Left ventricle myocardium inferior (tissue), 1 donor: ENCODE measurements at places on chromosomes 12 and 14. TPM values are rescaled to one million over a fixed set of nuclear protein-coding genes. Genes with fewer than 3 reads are reported as not detected.

The ENDOU gene
- 0.49 TPM for total RNA-seq

The ERBB3 gene
- 2.3 TPM for total RNA-seq

The REC8 gene
- 1.6 TPM for total RNA-seq

The CHGA gene
- total RNA-seq = not detected

The LPAR5 gene
- total RNA-seq = 7.0 TPM

The ADCY4 gene
- total RNA-seq = 26.6 TPM

The CHD8 gene
- total RNA-seq = 27.9 TPM

The ATP2A2 gene
- 1,955 TPM for total RNA-seq

The PRB2 gene
- not detected for total RNA-seq

The GPHB5 gene
- not detected for total RNA-seq

The RNASE4 gene
- total RNA-seq = 9.0 TPM

The ASB2 gene
- total RNA-seq = 251 TPM

- DNase-seq = no peak
Observed at GRCh38 chr12:132597333-132598316, 12.8 kb downstream of the LRCOL1 start.

- no peak for DNase-seq
Observed at GRCh38 chr12:90004319-90005074, 295.9 kb upstream of the ATP2B1 start.

DNA sequence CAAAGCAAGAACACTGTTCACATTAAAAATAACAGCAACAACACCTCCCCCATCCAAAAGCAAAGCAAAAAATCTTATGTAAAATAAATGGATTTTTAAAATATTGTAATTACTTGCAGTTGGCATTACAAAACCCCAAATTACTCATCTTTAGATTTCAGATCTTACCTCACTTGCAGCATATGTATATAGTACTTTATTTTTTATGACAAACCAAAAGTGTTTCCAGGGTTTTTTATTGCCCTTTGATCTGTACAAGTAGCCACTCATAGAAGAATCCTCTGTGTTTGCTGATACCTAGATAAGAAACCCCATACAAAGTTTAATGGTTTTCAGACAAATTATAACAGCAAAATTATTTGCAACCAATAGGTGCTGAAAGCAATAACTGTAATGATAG is 12.2 kb upstream of the NR2C1 start:
- no peak for DNase-seq

DNA sequence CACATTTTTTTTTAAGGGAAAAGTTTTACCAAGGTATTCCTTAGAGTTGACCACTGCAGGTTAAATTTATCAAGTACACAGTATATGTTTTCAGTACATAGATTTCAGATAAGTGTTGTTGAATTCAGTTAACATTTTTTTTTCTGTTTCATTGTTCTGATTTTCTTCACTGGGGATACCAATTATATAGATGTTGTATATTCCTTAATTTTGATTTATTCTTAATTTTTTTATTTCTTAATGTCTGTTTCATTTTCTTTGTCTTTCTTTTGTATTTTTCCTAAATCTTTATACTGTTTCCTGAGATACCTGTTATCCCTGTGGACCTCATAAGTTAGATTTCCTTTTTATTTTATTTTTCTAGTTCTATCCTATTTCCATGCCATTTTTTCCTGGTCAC is 234.8 kb downstream of the TTC6 start:
- DNase-seq = no peak

GRCh38 chr14:67820428-67820971 is 921 bp downstream of the RAD51B start:
- no peak for DNase-seq

- no peak for DNase-seq
Observed at GRCh38 chr14:99079061-99079727, 192.8 kb downstream of the BCL11B start.

- DNase-seq = no peak
Observed at GRCh38 chr14:101251812-101252442, 309.4 kb upstream of the DIO3 start.

GRCh38 chr12:11947213-11947612 is 123.5 kb upstream of the BCL2L14 start:
- no peak for DNase-seq

- DNase-seq = no peak
Observed at GRCh38 chr12:1382826-1383225, 211.6 kb downstream of the FBXL14 start.

GRCh38 chr12:93591137-93591868 is 18.8 kb downstream of the SOCS2 start:
- DNase-seq = peak; percentile 78

GRCh38 chr12:114397978-114398881 is 7.7 kb downstream of the TBX5 start:
- DNase-seq = no peak

- DNase-seq = no peak
Observed at GRCh38 chr14:22384167-22384549, 204.9 kb downstream of the DAD1 start.

GRCh38 chr12:65199604-65200003 is 30.2 kb downstream of the LEMD3 start:
- no peak for DNase-seq

DNA sequence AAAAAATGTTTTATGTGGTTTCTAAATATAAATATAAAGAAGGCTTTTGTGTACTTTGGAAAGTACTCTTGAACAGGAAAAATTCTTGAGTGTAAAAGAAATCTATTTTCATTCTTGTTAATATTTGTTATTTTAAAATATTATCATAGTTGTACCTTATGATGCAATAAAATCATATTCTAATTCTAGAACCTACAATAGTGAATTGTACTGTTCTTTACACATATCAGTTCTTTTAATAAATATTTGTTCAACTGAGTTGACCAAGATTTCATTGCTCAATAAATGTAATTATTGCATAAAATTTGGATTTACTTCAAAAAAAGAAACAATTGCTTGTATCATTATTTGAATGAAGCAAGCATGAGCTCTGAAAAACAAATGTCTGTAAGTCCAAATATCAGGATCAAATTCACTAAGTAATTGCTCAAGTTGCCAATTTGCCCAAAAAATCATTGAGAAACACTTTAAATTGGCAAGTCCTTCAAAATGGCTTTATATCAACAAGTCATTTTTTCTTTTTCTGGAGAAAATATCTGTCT is 191.6 kb upstream of the SLC16A7 start:
- DNase-seq = no peak

DNA sequence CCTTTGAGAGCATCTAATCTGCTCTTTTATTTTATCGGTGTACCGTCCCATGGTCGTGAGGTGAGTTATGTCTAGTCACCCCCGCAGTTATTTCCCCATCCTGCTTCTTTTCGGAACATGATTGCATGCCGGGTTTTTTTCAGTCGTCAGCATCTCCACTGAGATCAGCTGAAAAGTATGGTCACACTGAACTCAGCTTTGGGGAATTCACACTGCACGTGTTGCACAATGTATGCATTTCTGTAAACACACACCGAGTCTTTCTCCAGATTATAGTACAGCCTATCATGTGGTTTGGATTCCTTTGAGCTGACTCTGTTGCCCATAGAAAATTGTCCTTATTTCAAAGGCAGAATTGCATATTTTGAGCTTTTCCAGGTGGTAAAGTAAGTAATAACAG is 24.6 kb downstream of the PLXNC1 start:
- no peak for DNase-seq

DNA sequence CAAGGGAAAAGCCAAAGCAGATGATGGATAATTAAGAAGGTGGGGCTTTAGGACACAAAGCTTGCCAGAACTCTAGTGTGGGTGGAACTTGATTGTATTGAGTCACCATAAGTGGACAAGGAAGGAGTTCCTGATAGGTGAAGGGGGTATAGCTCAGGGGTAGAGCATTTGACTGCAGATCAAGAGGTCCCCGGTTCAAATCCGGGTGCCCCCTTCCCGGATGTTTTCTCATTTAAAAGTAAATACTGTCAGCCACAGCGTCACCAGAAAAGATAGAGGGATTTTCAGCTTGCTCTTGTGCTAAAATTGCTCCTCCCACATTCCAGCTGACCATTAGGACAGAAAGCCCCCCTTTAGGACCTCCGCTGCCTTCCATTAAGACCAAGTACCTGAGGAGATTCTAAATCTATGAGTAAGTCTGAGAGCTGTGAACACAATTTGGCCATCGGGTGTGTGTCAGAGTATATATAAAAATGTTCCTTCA is 36.6 kb downstream of the DCAF4 start:
- no peak for DNase-seq

DNA sequence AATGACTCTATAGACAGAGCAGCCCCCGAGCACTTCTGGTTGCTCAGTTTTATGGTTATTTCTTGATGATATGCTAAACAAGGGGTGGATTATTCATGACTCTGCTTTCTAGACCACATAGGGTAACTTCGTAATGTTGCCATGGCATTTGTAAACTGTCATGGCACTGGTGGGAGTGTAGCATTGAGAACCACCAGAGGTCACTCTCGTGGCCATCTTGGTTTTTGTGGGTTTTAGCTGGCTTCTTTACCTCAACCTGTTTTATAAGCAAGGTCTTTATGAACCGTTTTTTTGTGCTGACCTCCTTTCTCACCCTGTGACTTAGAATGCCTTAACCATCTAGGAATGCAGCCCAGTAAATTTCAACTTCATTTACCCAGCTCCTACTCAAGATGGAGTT is 1036.2 kb upstream of the FLRT2 start:
- DNase-seq = no peak

DNA sequence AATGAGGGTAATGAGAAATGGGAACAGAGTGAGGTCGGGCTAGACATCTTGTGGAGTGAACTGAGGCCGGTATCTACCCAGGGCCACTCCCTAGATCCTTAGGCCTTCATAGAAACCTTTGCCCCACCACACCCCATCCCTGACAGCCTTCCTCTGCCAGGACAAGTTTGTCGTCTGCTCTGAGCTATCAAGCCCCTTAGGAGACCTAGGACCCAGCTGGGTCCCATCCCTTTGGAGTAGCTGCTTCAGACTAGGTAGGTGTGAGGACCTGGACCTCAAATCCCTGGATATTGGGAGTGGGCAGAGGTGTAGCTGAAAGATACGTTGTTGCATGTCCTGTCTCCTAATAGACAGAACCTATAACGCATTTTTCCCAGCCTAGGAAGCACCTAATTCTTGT is at the start of gene TMEM253:
Gene TMEM253 (plus strand): TSS at position 136 of the 400 bp plus-strand sequence. CDS start 278 bp downstream, outside the sequence.
- DNase-seq = no peak

DNA sequence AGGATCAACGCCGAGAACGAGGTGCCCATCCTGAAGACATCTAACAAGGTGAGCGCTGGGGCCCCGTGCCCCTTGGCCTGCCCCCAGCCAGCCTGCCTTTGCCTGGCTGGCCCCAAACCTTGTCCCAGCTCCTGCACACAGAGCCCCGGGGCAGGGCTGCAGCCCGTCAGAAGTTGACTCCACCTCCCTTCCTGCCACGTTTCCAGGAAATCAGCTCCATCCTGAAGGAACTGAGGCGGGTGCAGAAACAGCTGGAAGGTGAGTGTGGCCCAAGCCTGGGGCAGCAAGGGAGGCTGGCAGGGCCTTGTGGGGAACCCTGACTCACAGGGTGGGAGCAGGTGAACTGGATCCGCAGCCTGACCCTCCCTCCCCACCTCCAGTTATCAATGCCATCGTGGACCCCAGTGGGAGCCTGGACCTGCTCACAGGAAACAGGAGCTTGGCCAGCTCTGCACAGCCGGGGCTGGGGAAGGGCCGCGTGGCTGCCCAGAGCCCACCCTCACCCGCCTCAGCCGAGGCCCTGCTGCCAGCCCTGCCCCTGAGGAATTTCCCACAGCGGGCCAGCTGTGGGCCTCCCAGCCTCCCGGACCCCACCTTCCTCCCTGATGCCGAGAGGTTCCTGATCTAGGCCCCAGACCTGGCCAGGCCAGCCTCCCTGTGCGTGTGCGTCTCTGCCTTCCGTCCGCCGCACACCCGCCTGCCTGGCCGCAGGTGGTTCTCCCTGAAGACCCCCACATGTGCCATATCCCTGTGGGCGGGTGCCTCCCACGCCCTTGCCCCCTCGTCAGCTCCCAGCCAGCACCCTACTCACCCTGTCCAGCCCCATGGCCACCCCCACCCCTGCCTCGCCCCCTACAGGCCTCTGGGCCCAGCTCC is 29.5 kb downstream of the CEP170B start:
- DNase-seq = peak; percentile 14

GRCh38 chr12:106903241-106903945 is 52.3 kb upstream of the TMEM263 start:
- DNase-seq = peak; percentile 71

DNA sequence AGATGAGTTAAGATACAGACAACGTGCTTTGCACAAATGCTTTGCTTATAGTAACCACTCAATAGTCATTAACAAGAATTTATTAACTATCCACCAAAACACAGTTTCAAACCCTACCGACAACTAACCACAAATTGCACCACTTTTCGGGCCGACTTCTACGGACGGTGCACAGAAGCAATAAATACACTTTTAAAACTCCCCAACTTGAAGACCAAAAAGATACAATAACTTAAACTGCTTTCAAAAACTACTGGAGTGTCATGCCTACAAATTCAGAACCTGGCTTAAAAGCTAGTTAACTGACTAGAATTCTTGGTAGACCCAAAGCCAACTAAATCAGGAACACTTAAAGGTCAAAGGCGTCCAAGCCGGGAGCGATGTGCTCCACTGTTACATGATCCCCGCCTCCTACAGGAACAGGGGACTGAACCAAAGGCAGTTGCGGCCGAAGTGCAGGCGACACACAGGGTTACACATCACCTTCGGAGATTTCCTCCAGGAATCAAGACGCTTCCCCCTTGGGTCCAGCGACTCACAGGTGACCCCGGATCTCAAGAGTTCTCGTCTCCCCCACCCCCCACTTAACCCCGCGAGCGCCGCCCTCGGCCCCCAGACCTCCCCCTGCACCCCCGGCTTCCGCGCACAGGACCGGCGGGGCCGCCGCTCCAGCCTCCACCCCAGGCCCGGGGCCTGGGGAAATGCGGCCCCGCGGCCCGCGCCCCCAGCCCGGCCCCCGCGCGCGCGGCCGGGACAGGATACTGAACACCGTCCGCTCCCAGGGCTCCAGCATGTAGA is 507 bp downstream of the SPTSSA start:
- DNase-seq = peak; percentile 47

GRCh38 chr12:4242595-4242994 is 31.0 kb upstream of the CCND2 start:
- no peak for DNase-seq

DNA sequence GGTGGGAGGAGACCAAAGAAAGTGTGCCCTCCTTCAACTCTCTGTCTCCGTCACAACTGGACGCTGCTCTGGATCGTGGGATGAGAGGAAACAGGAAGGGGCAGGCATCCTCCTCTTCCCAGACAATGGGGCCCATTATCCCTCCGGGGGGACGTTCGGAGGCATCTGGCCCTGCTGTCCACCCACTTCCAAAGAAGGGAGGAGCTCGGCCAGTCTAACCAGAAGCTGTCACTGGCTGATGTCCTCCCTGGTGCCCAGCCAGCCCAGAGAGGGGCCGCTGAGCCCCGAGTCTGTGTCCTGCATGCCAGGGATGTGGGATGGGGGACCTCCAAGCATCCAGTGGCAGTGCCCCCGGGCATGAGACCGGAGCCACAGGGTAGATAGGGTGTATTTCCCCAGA is 39.8 kb upstream of the MEG3 start:
- no peak for DNase-seq

GRCh38 chr12:55707841-55708694 is at the start of gene ITGA7:
TSS of gene ITGA7 (minus strand) at chr12:55707904. CDS start at chr12:55707682, 222 bp downstream.
- peak; percentile 83 for DNase-seq

DNA sequence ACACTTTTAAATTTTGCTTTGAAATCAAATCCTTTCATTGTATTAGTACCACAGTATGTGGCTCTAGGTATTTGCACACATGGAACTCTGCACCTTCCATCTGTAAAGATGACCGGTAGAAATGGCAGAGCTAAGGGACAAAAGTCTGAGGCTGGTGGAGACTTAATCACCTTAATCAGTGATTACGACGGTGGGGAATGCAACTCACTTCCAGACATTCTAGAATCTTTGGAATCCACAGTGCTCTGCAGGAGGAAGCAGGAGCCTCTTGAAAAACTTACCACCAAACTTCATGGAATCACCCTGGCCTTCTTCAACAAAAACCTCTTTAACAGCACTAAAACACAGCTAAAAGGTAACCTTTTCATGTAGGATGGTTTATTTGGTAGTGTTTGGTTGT is 3.9 kb upstream of the DACT1 start:
- no peak for DNase-seq
